ENCODE measurements at places on chromosomes 2 and 18.

GRCh38 chr18:8835521-8835953 is 130.2 kb downstream of the MTCL1 start:
- DNase-seq: no peak

DNA sequence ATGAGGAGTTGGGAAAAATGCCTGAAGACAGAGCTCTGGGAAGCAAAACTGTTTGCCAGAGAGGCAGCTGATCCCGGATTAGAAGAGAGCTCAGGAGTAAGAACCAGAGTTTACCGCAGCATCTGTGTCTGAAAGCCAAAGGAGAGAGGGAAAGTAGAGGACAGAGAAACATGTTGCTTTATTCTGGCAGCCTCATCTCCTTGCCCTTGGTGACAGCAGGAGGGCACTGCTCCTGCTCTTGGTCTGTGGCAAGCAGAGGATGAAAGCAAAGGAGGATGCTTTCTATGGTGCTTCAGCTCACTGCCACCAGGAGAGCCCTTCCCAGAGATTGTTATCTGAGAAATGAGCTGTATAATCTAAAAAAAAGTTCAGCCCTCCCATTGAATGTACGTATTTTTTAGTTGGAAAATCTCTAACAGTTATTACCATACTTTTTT is 7.7 kb downstream of the SLC1A4 start:
- DNase-seq: no peak

DNA sequence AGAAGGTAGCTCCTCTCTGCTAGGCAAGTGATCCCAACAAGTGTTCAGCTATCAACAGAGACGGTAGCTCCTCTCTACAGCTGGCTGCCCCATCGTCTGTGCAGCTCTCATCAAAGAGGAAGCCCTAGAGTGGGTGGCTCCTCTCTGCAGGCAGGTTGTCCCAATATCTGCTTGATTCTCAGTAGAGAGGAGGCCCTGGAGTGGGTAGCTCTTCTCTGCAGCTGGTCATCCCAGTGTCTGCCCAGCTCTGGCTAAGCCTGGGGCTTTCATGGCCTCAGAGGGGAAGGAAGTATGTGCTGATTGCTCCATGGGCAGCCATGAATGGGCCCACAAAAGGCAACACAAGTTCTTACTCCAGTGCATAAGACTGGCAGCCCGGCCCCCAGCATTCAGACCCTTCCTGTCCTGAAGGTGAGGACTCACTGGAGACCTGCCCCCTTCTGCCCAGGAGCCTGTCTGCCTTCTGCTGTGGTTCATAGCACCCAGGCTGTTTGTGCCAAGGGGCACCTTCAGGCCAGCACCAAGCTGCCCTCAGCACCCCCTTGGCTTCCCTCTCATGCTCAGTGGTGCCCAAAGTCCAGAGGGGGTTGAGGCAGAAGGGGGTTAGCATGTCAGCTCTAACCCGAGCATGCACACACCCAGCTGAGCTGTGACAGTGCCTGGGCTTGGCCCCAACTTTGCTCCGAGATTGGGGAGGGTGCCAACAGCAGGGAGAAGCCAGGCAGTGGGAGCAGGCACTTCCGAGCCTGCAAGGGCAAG is 48.9 kb downstream of the CCDC68 start:
- DNase-seq: no peak

DNA sequence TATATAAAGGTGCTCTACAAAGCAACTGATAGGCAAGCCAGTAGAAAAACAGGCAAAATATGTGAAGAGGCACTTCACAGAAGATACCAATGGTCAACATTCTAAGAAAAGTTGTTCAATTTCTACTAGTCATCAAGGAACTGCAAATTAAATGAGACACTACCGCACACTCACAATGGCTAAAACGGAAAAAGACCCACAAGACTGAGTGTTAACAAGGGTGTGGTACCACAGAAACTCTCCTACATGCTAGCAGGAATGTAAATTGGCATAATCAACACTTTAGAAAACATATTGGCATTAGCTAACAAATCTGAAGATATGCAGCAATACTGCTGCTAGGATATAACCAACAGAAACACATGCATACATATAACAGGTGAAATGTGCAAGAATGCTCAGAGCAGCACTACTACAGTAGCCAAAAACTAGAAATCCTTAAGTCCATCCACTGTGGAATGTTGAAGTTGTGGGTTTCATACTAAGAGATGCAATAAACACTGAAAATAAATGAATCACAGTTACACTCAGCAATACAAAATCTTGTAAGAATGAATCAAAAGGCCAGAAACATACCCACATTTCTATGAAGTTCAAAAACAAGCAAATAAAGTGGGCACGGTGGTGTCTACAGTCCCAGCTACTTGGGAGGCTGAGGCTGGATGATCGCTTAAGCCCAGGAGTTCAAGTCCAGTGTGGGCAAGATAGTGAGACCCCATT is 9.2 kb downstream of the RNU4ATAC start:
- no peak for DNase-seq

- no peak for DNase-seq
These were observed 143.9 kb downstream of the L3MBTL4 start for GRCh38 chr18:6270771-6271216.

GRCh38 chr18:79245517-79246001 is 150.2 kb upstream of the NFATC1 start:
- no peak for DNase-seq

GRCh38 chr2:115678129-115678528 is 1235.7 kb downstream of the DPP10 start:
- no peak for DNase-seq

- peak; percentile 57 for DNase-seq
These were observed at the start of gene DLGAP1 for GRCh38 chr18:4455113-4455811. TSS of gene DLGAP1 (minus strand) at chr18:4455307.

DNA sequence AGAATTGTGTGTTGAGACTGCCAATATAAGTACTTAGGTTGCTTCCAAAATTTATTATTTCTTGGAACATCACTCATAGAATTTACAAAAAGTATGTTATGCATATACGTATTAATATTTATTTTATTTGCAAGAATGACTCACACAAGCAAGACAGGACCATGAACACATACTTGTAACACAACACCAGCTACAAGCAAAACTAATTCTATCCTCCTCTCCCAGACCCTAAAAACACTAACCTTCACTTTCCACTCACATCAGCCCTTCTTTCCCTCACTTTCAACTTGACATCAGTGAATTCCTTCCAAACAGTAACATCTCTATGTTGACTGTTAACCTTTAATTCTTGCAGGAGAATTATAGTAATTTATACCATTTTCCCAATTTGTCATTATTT is 24.3 kb downstream of the OSBPL1A start:
- DNase-seq: no peak

GRCh38 chr2:176704282-176704858 is 435.1 kb downstream of the MTX2 start:
- DNase-seq: no peak

DNA sequence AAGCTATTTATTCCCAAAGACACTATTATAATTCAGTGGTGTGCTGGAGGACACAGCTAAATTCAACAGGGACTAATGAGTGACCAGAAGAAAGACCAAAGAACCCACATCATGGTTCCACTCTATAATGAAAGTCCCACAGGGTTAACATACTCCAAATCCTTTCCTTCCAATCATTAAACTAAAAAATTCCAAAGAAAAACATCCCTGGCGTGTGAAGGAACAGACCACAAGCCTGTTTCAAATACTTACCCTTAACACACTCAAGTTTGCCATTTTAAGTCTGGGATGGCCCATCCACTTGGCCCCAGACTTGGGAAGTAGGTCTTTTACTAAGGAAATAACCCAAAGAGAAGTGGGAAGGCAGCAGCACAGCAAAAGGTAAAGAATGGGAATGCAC is 150.1 kb upstream of the CCDC150 start:
- no peak for DNase-seq

- DNase-seq: no peak
These were observed 2.7 kb upstream of the LRP2 start for GRCh38 chr2:169365029-169365480.

GRCh38 chr2:184799379-184799778 is 201.1 kb downstream of the ZNF804A start:
- DNase-seq: no peak

DNA sequence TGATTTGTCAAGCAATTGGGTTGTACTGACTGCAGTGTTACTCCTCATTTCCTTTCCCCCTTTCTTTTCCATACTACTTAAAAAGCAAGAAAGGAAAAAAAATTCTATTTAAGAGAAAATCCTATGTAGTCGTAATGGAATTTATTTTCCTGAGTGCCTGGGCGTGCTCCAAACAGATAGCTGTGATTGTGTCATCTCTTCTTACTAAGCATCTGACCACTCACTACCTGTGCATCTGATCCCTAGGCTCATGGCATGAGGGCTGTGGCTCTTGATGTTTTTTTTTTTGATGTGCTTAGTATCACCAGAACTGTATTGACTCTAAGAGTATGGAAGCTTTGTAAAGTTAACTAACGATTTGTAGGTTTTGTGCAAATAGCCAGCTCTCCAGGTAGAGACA is 19.0 kb downstream of the CRIM1 start:
- DNase-seq: no peak
